PC-3 (cell line): ENCODE measurements at places on chromosomes 1 and 21. TPM values are rescaled to one million over a fixed set of nuclear protein-coding genes. Genes with fewer than 3 reads are reported as not detected.

The ATP6V1G3 gene
- not detected in 2 replicates for total RNA-seq

The HES4 gene
- 233 and 379 TPM in 2 replicates for total RNA-seq

The KRTAP13-2 gene
- not detected in 2 replicates for total RNA-seq

The TBX19 gene
- total RNA-seq = 0.23 and 0.36 TPM in 2 replicates

DNA sequence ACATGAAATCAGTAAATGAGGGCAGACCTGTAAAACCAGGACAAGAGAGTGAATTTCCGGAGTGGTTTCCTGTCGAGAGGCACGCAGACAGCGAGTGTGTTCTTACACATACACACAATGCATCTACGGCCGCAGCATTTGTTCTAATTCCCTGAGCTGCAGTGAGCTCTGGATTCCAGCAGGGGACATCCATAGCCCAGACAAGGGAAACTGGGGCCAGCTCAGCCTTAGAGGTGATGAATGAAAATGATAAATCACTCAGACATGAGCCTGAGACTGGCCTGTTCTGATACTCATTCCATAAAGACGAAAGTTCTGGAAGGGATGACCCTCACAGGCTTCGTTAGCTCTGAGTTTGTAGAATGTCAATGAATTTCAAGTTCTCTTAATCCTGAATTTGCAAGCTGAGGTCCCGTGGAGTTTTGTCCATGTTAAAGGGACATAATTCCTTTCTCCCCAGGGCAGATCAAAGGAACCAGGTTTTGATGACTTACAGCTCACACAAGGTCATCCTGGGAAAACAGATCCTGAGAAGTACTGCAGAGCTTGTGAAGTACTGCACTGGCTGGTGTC is 207.9 kb upstream of the C1orf87 start:
- no peak overlapping the region; the same call in 1 of the 2 replicates for H3K4me3 ChIP-seq
- H3K36me3 ChIP-seq = no peaks in the 10 kb centered on the region
- DNase-seq = peak; percentile 85

- peaks cover 16% of the 10 kb centered on the region for H3K27me3 ChIP-seq
- H3K36me3 ChIP-seq = no peaks in the 10 kb centered on the region
- no peak overlapping the region for H3K4me3 ChIP-seq
- no peak overlapping the region for H3K27ac ChIP-seq
- DNase-seq = no peak
Measured at GRCh38 chr1:1969953-1970716, 33.5 kb downstream of the CFAP74 start.

- no peaks in the 10 kb centered on the region for H3K27me3 ChIP-seq
- H3K4me1 ChIP-seq = no peaks in the 10 kb centered on the region
- H3K4me3 ChIP-seq = no peak overlapping the region
- H3K27ac ChIP-seq = no peak overlapping the region
- no peak for DNase-seq
- no peaks in the 10 kb centered on the region for H3K36me3 ChIP-seq
Measured at GRCh38 chr1:68010543-68010942, 39.9 kb downstream of the DIRAS3 start.

DNA sequence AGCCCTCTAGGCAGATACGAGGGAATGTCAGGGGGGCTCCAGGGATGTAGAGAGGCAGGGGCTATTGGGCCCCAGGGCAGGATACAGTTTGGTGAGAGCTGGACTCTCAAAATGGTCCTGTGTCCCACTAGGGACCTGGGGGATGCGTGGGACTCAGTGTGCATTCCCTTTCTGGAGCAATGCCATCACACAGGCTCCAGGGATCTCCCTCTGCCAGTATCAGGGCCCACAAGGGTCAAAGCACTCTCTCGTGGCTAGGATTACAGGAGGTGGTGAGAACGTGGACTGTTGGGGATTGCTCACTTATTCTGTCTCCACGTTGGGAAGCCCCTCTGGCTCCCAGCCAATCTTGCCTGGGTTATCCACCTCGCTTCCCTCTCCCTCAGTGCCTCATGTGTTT is 25.8 kb downstream of the KIAA0319L start:
- H3K27me3 ChIP-seq = no peaks in the 10 kb centered on the region
- H3K4me3 ChIP-seq = no peak overlapping the region
- H3K27ac ChIP-seq = no peak overlapping the region
- no peaks in the 10 kb centered on the region for H3K4me1 ChIP-seq

DNA sequence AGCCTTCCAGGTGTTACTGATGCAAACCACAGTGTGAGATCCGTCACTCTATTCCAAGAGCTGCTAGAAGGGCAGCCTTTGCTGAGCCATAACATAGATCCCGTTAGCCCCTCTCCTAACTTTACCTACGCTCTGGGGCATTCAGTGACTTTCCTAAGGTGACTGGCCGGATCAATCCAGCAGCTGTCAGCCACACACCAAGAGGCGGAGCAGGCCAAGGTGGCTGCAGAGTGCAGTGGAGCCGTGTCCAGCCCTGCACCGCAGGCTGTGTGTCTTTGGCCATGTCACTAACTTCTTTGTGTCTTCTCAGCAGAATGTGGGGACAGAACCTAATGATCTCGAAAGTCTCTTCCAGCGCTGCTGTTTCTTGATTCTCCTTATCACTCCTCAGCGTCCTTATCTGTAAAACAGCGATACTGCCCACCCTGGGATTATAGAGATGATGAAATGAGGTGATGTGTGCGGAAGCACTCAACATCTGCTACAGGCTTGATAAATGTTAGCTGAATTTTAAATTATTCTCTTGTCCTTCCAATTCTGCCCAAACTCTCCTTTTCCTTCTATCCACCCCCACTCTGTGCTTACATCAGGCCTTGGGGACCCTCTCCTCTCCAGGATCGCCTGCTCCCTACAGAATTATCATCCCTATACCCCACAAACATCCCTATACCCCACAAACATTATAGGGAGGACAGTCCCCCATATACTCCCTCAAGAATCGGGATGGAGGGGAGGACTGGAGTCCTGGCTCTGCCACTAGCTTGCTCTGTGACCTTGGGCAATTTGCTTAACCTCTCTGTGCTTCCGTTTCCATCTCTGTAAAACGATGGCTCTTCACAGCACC is 25.8 kb upstream of the LRRN2 start:
- H3K36me3 ChIP-seq = no peaks in the 10 kb centered on the region
- no peak for DNase-seq
- no peaks in the 10 kb centered on the region for H3K27me3 ChIP-seq
- H3K27ac ChIP-seq = no peak overlapping the region
- peaks cover 14% of the 10 kb centered on the region for H3K4me1 ChIP-seq

DNA sequence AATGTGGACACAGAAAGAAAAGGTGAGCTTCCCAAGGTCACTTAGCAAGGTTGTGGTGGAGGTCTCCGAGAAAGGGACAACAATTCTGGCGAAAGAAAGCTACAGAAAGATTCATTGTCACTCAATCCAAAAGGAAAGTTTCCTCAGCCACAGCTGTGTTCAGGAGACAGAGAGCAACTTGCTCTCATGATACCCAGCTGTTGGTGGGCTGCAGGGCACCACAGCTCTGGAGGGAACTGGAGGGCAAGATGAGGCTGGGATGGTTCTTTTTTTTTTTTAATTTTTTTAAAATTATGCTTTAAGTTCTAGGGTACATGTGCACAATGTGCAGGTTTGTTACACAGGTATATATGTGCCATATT is 50.7 kb upstream of the VTCN1 start:
- H3K27me3 ChIP-seq = no peaks in the 10 kb centered on the region
- H3K36me3 ChIP-seq = no peaks in the 10 kb centered on the region
- no peak for DNase-seq
- H3K4me1 ChIP-seq = no peaks in the 10 kb centered on the region

- DNase-seq = no peak
- H3K36me3 ChIP-seq = peaks cover 6% of the 10 kb centered on the region; the same call in 1 of the 2 replicates
- peaks cover 72% of the 10 kb centered on the region for H3K4me1 ChIP-seq
- no peaks in the 10 kb centered on the region for H3K27me3 ChIP-seq
- H3K27ac ChIP-seq = no peak overlapping the region
- H3K4me3 ChIP-seq = no peak overlapping the region
Measured at GRCh38 chr1:219090607-219091006, 83.1 kb upstream of the LYPLAL1 start.

DNA sequence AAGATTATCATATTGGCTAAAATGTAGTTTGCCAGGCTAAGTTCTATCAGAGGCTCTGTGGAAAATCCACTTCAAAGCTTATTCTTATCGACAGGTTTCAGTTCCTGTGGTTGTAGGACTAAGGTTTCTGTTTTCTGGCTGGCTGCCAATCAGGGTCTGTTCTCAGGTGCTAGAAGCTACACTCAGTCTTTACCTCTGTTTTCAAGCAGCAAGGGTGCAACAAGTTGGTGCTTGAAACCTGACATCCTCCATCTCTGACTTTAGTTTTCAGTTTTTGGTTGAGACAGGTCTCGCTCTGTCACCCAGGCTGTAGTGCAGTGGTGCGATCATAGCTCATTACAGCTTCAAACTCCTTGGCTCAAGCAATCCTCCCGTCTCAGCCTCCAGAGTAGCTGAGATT is 15.3 kb upstream of the TMCO2 start:
- no peak for DNase-seq
- H3K27ac ChIP-seq = no peak overlapping the region
- no peak overlapping the region for H3K4me3 ChIP-seq

DNA sequence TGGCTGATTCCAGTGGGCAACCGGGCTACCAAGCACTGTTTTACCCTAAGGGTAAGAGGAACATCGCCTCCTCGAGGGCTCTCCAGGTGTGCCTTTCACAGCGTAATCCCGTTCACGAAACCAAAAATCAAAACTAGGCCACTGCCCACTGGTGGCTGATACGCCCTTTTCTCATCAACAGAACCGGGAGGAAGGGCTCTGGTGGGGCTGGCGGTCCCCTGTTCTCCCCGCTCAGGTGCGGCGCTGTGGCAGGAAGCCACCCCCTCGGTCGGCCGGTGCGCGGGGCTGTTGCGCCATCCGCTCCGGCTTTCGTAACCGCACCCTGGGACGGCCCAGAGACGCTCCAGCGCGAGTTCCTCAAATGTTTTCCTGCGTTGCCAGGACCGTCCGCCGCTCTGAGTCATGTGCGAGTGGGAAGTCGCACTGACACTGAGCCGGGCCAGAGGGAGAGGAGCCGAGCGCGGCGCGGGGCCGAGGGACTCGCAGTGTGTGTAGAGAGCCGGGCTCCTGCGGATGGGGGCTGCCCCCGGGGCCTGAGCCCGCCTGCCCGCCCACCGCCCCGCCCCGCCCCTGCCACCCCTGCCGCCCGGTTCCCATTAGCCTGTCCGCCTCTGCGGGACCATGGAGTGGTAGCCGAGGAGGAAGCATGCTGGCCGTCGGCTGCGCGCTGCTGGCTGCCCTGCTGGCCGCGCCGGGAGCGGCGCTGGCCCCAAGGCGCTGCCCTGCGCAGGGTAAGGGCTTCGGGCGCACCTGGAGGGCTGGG is at the start of gene IL6R:
IL6R (plus strand) TSS at position 360 of the 763 bp plus-strand sequence; CDS start at position 647, 287 bp downstream.
- H3K36me3 ChIP-seq = no peaks in the 10 kb centered on the region
- H3K4me1 ChIP-seq = peaks cover 30% of the 10 kb centered on the region
- H3K27me3 ChIP-seq = no peaks in the 10 kb centered on the region
- peak within 1 kb of the TSS; percentile 93 for H3K4me3 ChIP-seq
- DNase-seq = peak; percentile 98
- peak within 1 kb of the TSS; percentile 93 for H3K27ac ChIP-seq

- H3K27ac ChIP-seq = peak overlapping the region; percentile 88
- H3K36me3 ChIP-seq = no peaks in the 10 kb centered on the region
- peaks cover 38% of the 10 kb centered on the region for H3K4me1 ChIP-seq
- no peak overlapping the region for H3K4me3 ChIP-seq
Measured at GRCh38 chr1:234500269-234500668, 21.3 kb upstream of the TARBP1 start.

GRCh38 chr1:12113433-12114339 is 50.6 kb downstream of the TNFRSF8 start:
- no peaks in the 10 kb centered on the region for H3K4me1 ChIP-seq
- no peak overlapping the region for H3K4me3 ChIP-seq
- no peaks in the 10 kb centered on the region for H3K36me3 ChIP-seq
- no peak overlapping the region for H3K27ac ChIP-seq
- peak; percentile 3 for DNase-seq
- no peaks in the 10 kb centered on the region for H3K27me3 ChIP-seq

DNA sequence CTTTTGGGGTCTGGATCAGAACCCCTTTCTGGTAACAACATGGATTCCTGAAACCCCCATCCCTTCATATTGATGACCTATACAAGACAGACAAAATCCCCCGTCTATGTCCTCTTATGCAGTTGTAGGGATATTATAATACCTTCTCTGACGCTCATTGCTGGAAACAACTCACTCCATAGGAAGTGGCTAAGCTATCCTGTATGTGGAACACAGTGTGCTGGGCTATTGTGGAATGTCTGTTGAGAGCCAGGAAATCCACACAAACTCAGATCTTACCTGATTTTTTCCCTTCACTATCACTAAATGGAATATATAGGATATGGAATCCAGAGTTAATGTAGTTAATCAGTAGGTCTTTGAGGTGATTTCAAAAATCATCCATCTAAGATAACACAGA is 17.7 kb upstream of the PIK3R3 start:
- no peaks in the 10 kb centered on the region for H3K27me3 ChIP-seq
- no peak overlapping the region for H3K27ac ChIP-seq
- H3K4me1 ChIP-seq = no peaks in the 10 kb centered on the region
- no peak for DNase-seq
